Suprapubic skin (tissue), 4 donors: ENCODE measurements at places on chromosomes 6 and 20.

GRCh38 chr20:45080867-45081624 is 19.9 kb downstream of the KCNS1 start:
- peaks cover 50% of the 10 kb centered on the region for H3K36me3 ChIP-seq
- no peak for DNase-seq
- H3K27me3 ChIP-seq, result no peaks in the 10 kb centered on the region
- H3K4me3 ChIP-seq, result no peak overlapping the region
- no peaks in the 10 kb centered on the region for H3K4me1 ChIP-seq

DNA sequence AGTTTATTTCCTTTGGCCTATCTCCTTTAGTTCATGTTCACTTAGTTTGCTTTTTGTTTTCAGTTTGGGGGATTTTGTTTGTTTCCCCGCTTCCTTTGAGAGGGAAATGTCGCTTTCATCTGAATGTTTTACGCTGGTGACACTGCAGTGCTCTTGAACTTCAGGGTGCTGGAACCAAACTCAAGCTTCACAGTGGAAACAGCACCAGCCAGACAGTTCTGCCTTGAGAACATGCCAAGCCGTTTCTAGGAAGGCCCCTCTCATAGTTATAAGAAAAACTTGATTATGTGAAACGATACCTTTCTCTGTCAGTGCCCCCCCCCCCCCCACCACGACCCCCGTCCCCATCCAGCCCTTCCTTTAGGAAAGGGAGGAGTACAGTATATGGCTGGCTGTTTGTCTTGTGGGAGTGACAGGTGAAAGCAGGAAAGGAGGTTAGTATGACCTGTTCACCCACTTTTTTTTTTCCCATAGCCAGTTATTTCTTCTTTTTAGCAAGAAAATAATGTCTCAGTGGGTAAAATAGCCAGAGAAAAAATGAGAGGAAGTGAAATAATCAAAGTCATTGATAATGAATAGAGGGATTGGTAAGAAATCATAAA is 130.1 kb downstream of the LRRC1 start:
- peaks cover 43% of the 10 kb centered on the region for H3K4me1 ChIP-seq
- no peak overlapping the region for H3K4me3 ChIP-seq
- no peak for DNase-seq
- no peaks in the 10 kb centered on the region for H3K27me3 ChIP-seq

GRCh38 chr6:166957087-166957804 is 896 bp upstream of the RNASET2 start:
- H3K27me3 ChIP-seq, result no peaks in the 10 kb centered on the region
- peak overlapping the region; percentile 94 for H3K4me3 ChIP-seq
- peaks cover 30% of the 10 kb centered on the region for H3K4me1 ChIP-seq
- peak overlapping the region; percentile 90 for H3K27ac ChIP-seq
- no peak for DNase-seq

DNA sequence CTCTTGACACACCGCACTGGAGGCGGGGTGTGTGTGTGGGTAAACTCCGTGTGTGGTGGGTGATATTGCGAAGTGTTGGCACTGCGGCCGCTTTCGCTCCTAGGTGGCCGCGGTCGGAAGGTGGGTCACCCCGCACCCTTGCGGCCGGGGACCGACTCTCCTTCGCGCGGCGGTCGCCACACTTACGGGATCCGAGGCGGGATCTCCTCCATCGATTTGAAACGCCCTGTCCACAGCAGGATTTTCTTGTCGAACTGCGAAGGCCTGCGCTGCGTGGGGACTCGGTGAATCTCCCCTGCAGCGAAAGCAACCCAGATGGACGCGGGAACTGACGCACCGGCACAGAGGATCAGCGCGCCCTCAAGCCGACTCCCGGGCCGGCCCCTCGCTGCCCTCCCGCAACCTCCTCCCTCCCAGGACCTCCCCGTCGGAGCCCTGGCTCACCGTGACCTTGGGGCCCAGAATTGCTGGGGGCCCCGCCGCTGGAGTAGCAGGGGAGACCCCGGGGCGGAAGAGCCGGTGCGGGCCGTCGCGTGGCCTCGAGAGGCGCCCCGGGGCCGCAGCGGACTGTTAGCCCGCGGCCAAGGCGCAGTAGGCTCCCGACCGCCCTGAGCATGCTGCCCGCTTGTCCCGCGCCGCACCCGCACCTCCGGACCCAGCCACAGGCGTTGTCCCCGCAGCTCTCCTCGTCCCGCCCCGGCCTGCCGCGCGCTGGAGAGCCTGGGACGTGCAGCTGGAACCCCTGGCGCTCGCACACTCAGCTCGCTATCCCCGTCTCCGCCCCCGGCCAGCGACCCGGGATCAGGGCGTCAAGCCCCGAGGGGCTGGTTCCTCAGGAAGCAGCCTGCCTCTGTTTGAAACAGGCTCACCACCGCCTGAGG is at the start of gene FAM162B:
Gene FAM162B, minus strand, starts transcription at position 759 of the 881 bp plus-strand sequence. Its CDS starts 143 bp downstream, at position 616.
- peaks cover 31% of the 10 kb centered on the region for H3K27me3 ChIP-seq
- peaks cover 16% of the 10 kb centered on the region for H3K4me1 ChIP-seq
- peak within 1 kb of the TSS; percentile 52 for H3K4me3 ChIP-seq
- H3K27ac ChIP-seq, result no peak within 1 kb of the TSS
- DNase-seq, result no peak
- H3K36me3 ChIP-seq, result no peaks in the 10 kb centered on the region

DNA sequence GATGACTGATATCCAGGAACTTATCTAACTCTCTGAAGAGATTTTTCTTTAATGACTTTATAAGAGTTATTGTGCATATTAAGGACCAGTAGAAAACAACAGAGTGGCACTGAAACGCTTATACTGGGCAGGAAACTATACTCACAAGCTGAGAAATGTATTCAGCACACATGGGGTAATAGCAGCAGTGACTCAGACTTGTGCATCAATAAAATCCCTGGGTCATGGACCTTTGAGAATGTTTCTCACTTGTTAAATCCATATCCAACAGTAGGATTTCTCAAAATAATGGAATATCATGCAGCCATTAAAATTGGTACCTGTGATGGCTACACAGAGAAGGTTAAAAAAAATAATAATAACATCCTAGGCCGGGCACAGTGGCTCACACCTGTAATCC is 219.5 kb downstream of the BTBD9 start:
- H3K36me3 ChIP-seq, result no peaks in the 10 kb centered on the region
- H3K4me3 ChIP-seq, result no peak overlapping the region
- H3K27me3 ChIP-seq, result no peaks in the 10 kb centered on the region
- no peak overlapping the region for H3K27ac ChIP-seq
- H3K4me1 ChIP-seq, result no peaks in the 10 kb centered on the region

DNA sequence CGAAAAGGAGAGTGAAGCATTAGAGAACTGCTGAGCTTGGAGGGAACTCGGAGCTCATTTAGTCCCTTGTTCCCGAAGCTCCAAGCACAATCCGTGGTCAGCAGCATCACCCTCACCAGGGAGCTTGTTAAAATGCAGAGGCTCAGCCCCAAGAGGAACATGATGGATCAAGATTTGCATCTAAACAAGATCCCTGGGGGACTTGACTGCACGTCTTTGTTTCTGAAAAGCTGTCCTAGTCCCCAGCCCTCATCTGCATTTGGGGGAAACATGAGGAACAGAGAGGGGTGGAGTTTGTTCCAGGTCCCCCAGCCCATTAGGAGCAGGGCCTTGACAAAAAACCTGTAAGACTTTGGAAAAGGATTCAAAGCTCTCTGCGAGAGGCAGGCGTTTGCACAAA is 4.1 kb upstream of the LBP start:
- H3K4me3 ChIP-seq, result no peak overlapping the region
- H3K4me1 ChIP-seq, result no peaks in the 10 kb centered on the region
- no peak overlapping the region for H3K27ac ChIP-seq
- DNase-seq, result no peak
- H3K27me3 ChIP-seq, result peaks cover 9% of the 10 kb centered on the region
- H3K36me3 ChIP-seq, result no peaks in the 10 kb centered on the region

DNA sequence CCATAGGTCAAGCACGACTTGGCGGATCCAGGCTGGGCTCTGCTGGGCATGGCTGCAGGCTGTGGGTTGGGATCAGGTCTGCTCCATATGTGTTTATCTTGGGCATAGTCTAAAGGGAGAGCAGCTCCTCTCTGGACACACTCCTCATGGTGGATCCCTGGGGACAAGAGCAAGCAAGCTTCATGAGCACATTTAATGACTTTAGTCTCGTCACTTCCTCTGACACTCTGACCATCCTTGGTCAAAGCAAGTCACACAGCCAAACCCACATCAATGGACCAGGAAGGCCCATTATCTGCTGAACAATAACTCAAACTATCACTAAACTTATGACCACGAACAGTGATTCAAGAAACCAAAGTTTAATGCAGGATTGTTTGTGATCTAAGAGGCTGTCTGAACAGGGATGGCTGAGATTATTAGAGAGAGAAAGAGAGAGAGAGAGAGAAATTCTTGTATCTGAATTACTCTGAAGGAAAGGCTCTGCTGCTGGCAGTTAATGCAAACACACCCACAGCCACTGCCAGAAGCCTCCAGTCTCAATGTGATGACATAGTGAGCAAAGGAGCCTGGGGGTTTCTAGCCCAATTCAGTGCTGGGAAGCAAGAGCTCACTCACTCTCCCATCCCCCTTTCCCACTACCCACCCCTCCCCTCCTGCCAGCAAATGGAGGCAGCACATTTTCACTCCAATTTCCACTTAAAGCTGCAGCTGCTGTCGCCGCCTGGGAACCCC is 490.2 kb upstream of the SULF2 start:
- H3K27me3 ChIP-seq, result peaks cover 15% of the 10 kb centered on the region
- no peaks in the 10 kb centered on the region for H3K4me1 ChIP-seq
- H3K27ac ChIP-seq, result no peak overlapping the region

DNA sequence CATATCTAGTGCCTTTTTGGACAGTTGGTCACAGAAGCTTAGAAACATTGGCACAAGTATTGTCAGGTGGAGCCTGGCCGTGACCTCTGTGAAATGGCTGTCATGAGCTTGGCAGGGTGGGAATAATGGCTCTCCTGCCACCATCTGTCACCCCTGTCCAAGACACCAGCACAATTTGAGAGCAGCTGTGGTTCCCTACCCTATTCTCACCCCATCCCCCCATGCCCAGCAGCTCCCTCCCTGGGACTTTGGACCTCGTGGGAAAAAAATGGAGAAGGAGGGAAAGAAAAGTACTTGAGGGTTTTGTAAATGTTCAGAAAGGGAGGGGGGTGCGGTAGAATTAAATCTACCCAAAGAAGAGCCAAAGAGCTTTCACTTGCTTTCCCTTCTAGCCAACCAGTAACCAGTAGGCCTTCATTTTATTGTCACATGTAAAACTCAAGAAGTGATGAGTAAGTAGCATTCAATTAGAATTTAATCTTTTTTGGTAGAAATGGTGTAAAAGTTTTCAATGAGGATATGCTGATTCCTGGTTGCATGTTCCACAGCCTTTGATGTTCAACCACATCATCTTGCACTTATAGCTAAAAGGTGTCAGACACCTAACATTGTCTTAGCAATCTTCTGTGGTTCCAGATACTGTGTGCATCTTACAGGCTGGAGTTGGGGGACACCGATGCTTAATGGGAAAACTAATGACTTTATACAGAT is 263.5 kb upstream of the TAB2 start:
- H3K27ac ChIP-seq, result no peak overlapping the region
- no peaks in the 10 kb centered on the region for H3K4me1 ChIP-seq
- no peak for DNase-seq
- H3K27me3 ChIP-seq, result no peaks in the 10 kb centered on the region
- no peak overlapping the region for H3K4me3 ChIP-seq
- H3K36me3 ChIP-seq, result no peaks in the 10 kb centered on the region

GRCh38 chr6:16224409-16224808 is 14.0 kb upstream of the GMPR start:
- H3K27ac ChIP-seq, result no peak overlapping the region
- H3K4me3 ChIP-seq, result no peak overlapping the region
- H3K27me3 ChIP-seq, result no peaks in the 10 kb centered on the region
- no peaks in the 10 kb centered on the region for H3K36me3 ChIP-seq
- H3K4me1 ChIP-seq, result no peaks in the 10 kb centered on the region
- DNase-seq, result no peak

GRCh38 chr20:39849664-39850063 is 839.4 kb downstream of the MAFB start:
- H3K27me3 ChIP-seq, result no peaks in the 10 kb centered on the region
- peak; percentile 82 for DNase-seq
- H3K4me1 ChIP-seq, result peaks cover 26% of the 10 kb centered on the region
- peak overlapping the region; percentile 17 for H3K27ac ChIP-seq
